Head of caudate nucleus (tissue), 42 donors: ENCODE measurements at places on chromosomes 1 and 21.

GRCh38 chr1:42928859-42929258 is 29.8 kb downstream of the SLC2A1 start:
- DNase-seq: no peak

DNA sequence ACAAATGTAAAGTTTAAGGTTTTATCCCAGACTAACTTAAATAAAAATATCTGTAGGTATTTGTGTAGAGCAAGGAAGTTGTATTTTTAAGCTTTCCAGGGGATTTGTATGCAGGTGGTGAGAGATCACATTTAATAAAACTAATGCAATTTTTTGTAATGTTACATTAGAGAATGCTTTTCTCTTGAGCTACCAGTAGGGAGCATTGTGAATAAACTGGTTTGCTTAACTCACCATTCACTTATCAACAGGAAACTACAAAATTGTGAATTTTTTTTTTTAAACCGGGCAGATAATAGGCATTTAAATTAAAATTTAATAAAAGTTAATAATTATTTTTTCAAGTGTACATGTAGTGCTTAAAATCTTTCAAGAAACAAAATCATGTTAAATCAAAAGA is 78.6 kb downstream of the IVNS1ABP start:
- no peak for DNase-seq

GRCh38 chr21:14711287-14711686 is 165.2 kb upstream of the SAMSN1 start:
- DNase-seq: no peak

- no peak for DNase-seq
These were observed 166.1 kb downstream of the PDE4B start for GRCh38 chr1:65958561-65959350.
